Cardiac ventricle fibroblast (primary cell): ENCODE measurements at places on chromosomes 7 and 10. TPM values are rescaled to one million over a fixed set of nuclear protein-coding genes. Genes with fewer than 3 reads are reported as not detected.

Gene FKBP6
- not detected in 2 replicates for total RNA-seq

Gene PNLIPRP2
- not detected in 2 replicates for total RNA-seq

Gene MRC1
- total RNA-seq: 0.19 and 0.59 TPM in 2 replicates

Gene TRPV6
- not detected in 2 replicates for total RNA-seq

Gene RPS24
- 2,794 and 3,469 TPM in 2 replicates for total RNA-seq

Gene LIPF
- not detected in 2 replicates for total RNA-seq

Gene SPACDR
- 0.44 and 5.0 TPM in 2 replicates for total RNA-seq

Gene NUDT13
- total RNA-seq: 1.0 and 1.7 TPM in 2 replicates
